Keratinocyte (primary cell): ENCODE measurements at places on chromosomes 2 and 18.

DNA sequence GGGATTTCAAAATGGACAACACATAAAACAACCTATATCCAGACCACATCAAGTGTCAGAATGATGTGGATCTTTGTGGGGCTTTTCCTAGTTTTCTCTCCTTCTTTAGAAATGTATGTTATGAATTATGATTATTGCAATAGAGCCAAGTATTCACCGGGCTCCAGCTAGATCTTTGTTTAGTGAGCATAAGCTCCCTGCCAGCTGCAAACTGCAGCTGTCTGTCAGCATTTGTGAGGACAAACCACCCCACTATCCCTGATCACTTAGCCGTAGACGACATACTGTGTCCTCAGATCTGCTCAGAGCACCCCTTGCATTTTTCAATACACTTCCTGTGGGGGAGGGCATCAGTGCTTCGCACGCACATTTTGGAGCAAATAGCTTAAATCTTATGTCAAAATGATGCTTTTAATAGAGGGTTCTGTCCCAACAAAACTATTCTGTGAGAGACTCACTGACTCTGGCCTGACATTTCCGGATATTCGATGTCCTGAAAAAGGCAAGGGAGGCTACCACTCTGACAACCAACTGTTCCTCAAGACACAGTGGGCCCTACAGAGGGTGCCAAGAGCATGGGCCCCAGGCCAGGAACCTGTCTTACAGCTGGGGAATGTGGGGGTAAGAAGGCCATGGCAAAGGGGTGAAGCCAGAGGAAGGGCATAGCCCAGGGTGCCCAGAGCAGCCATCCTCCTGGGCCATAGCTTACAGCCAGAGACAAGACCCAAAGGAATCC, 346.0 kb downstream of the ARHGAP15 start:
- H3K4me1 ChIP-seq, result no peaks in the 10 kb centered on the region
- DNase-seq, result no peak
- H3K27ac ChIP-seq, result no peak overlapping the region
- H3K36me3 ChIP-seq, result no peaks in the 10 kb centered on the region

DNA sequence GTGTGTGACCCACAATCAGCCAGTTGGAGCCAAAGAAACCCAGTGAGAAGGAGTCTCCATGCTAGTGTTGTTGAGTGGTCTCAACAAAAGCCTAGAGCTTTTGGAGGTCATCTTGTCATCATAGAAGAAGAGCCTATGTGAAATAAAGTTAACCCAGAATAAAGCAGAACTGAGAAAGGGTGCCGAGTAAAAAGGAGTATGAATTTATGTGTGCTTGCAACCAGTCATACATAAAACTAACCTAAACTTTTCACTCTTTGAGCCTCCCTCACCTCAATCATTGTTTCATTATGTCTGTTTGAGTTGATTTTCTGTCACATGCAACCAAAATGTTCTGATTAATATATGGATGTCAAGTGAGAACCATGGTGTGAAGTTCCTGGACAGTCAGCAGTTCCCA, 599.3 kb upstream of the ZEB2 start:
- no peak overlapping the region for H3K27ac ChIP-seq
- no peak for DNase-seq
- H3K27me3 ChIP-seq, result no peaks in the 10 kb centered on the region
- no peaks in the 10 kb centered on the region for H3K36me3 ChIP-seq

DNA sequence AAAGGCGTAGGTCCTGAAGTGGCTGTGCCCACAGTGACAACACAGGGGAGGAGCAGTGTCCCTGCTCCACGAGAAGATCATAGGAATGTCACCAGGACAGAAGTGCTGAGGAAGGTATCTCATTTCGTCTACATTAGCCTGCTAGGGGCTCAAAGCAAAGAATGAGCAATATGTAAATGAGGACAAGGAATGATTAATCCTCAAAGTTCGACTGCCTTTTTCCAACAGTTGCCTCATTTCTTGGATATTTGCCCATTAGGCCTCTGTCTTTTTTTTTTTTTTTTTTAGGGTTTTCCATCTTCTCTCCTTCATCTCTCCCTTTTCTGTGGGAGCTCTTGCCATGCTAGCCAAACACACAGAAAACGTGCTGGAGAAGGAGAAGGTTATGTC, 105.2 kb upstream of the ARHGAP28 start:
- peaks cover 2% of the 10 kb centered on the region for H3K27me3 ChIP-seq
- H3K36me3 ChIP-seq, result no peaks in the 10 kb centered on the region
- peak overlapping the region; percentile 10 for H3K27ac ChIP-seq
- no peak for DNase-seq
- no peak overlapping the region for H3K4me3 ChIP-seq

DNA sequence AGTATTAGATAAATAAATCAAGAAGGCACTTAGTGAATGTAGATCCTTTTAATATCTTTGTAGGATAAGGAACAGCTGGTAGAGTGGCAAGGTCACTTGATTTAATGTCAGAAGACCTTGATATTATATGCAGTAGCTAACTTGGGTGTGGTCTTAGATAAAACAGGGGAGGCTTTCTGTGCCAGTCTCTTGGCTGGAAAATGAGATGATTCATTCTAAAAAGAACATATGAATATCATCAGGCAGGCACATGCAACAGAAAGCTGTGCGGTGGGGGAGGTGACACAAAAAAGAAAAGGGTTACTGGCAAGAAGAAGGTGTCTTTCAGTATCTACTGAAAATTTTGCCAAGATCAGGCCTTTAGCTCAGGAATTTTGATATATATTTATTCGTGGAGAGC, 931.7 kb upstream of the CELF4 start:
- H3K4me3 ChIP-seq, result no peak overlapping the region
- H3K27ac ChIP-seq, result no peak overlapping the region
- no peaks in the 10 kb centered on the region for H3K27me3 ChIP-seq
- peak; percentile 17 for DNase-seq
- H3K36me3 ChIP-seq, result no peaks in the 10 kb centered on the region
- H3K4me1 ChIP-seq, result peaks cover 22% of the 10 kb centered on the region

- H3K4me3 ChIP-seq, result no peak overlapping the region
- H3K27me3 ChIP-seq, result no peaks in the 10 kb centered on the region
- DNase-seq, result no peak
- H3K27ac ChIP-seq, result no peak overlapping the region
- no peaks in the 10 kb centered on the region for H3K4me1 ChIP-seq
These were observed 559.3 kb upstream of the TNP1 start for GRCh38 chr2:217419055-217419671.

DNA sequence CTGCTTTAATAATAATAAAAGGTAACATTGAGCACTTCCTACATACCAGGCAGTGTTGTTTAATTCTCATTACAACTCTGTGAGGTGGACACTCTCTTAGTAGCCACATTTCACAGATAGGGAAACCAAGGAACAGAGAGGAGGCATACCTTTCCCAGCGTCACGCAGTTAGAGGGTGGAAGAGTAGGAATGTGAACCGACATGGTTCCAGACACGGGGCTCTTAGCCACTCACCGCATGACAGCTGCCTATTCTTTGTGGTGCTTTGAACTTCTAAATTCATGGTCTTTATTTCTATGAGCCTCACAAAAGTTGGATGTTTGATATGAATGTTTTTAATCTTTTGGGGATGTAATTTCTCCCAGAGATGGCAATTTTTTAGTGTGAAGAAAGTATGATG, 76.0 kb downstream of the OSBPL6 start:
- DNase-seq, result no peak
- peaks cover 29% of the 10 kb centered on the region for H3K4me1 ChIP-seq
- no peaks in the 10 kb centered on the region for H3K27me3 ChIP-seq
- H3K4me3 ChIP-seq, result no peak overlapping the region
- H3K36me3 ChIP-seq, result no peaks in the 10 kb centered on the region
- H3K27ac ChIP-seq, result no peak overlapping the region

- no peaks in the 10 kb centered on the region for H3K27me3 ChIP-seq
- H3K36me3 ChIP-seq, result no peaks in the 10 kb centered on the region
- H3K27ac ChIP-seq, result no peak overlapping the region
- no peak overlapping the region for H3K4me3 ChIP-seq
- no peak for DNase-seq
- peaks cover 14% of the 10 kb centered on the region for H3K4me1 ChIP-seq
These were observed 149.2 kb upstream of the L3MBTL4 start for GRCh38 chr18:6563896-6564295.

DNA sequence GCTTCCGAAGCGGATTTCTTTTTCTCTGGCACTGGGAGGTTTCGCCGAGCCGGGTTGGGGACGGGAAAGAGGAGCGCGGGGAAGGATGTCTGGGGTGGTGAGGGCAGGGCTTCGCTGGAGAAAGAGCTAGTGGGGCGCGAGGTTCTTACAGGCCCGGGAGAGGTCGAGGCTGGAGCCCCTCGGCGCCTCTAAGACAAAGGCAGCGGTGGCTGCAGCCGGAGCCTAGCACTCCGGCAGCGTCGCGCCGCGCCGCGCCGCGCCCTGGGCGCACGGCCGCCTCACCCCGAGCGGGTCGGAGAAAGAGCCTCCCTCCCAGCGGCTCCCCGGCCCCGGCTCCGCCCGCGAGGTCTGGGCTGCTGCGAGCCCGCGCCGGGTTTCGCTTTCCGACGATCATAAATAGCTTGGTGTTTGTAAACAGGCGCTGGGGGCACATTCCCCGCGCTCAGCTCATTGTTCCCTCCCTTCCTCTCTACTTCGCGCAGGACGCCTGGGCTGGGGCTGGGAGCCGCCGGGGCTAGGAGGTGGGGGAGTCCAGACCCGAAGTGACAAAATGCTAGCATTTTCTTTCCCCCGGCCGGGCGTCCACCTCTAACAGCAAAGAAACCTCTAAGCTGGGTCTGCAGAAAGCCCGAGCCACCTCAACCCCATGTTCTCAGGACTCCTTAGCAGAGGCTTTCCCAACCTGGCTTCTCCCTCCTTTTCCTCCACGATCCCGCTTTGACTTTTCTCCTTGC, 813 bp upstream of the MEIS1 start:
- DNase-seq, result no peak
- no peaks in the 10 kb centered on the region for H3K27me3 ChIP-seq
- H3K4me1 ChIP-seq, result peaks cover 10% of the 10 kb centered on the region
- peak overlapping the region; percentile 67 for H3K4me3 ChIP-seq
- no peaks in the 10 kb centered on the region for H3K36me3 ChIP-seq

GRCh38 chr2:142877216-142877838, at the start of gene KYNU:
TSS of gene KYNU (plus strand) at chr2:142877664. CDS start at chr2:142885368, 7,704 bp downstream.
- no peak within 1 kb of the TSS for H3K4me3 ChIP-seq
- no peak for DNase-seq
- no peaks in the 10 kb centered on the region for H3K27me3 ChIP-seq

GRCh38 chr18:60259052-60259681, 113.4 kb downstream of the MC4R start:
- DNase-seq, result no peak
- no peaks in the 10 kb centered on the region for H3K27me3 ChIP-seq
- H3K4me3 ChIP-seq, result no peak overlapping the region
- no peak overlapping the region for H3K27ac ChIP-seq
- no peaks in the 10 kb centered on the region for H3K36me3 ChIP-seq

DNA sequence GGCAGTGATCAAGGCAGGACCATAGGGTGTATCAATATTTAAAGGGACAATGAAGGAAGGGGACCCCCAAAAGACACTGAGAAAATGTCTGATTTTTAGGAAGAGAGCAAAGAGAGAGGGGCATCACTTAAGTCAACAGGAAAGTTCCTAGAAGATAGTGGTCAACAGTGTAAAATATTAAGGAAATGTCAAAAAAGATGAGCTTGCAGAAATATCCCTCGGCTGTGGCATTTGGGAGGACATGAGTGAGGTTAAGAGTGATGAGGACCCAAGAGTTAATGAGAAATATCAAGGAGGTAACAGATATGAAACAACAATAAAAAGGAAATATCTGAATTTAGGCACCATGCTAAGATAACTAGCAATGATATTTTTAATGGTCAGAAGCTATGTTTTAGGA, 339.6 kb downstream of the TGIF1 start:
- H3K27me3 ChIP-seq, result no peaks in the 10 kb centered on the region
- no peak overlapping the region for H3K27ac ChIP-seq
- H3K4me3 ChIP-seq, result no peak overlapping the region
- no peaks in the 10 kb centered on the region for H3K36me3 ChIP-seq

DNA sequence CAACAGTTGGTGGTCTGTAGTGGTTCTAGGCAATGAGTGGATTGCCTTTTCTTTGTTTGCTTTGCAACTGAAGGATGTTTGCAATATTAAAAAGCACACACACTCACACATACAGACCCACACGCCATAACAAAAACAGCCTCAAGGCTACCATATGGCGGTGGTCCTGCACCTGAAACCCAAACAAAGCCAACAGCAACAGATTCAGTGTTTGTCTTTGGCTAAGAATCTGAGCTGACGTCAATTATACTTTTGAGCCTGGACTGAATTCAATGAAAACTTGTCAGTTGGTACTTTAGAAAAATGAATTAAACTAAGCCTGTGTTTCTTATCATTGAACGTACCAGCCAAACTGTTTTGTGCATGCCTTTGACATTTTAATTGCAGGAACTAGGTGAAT, 65.0 kb upstream of the NYAP2 start:
- H3K4me3 ChIP-seq, result no peak overlapping the region
- no peaks in the 10 kb centered on the region for H3K4me1 ChIP-seq
- DNase-seq, result no peak
- H3K27me3 ChIP-seq, result peaks cover 3% of the 10 kb centered on the region
- no peak overlapping the region for H3K27ac ChIP-seq

GRCh38 chr2:25257032-25257552, 84.6 kb downstream of the DNMT3A start:
- DNase-seq, result no peak
- H3K4me1 ChIP-seq, result no peaks in the 10 kb centered on the region
- H3K27ac ChIP-seq, result no peak overlapping the region

DNA sequence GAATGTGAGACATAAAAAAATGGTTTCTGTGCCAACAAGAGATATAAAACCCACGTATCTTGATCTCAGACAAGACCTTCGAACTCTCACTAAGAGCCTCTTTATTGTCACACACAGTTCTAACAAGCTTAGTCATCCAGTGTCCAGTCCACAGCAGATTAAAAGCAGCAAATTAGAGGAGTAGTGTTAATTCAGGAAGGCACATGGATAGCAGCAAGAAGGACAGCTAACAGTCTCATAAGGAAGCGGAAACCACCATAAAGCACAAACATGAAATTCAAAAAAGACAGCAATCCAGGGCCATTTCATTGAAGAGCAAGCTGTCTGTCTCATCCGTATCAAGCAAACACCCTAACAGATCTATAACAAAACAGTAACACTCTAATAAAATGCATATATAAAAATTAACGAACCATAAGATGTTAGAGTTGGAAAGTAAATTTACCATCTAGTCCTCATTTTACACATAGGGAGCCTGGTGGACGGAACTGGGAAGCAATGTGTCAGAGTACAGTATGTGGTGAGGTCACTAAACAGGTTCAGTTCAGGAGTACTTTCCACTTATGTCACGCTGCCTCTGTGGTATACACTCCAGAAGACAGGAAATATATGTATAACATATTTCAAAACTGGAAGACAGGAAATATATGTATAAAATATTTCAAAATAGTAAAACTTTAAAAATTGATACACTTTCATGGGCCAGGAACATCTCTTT, 18.3 kb downstream of the AAK1 start:
- H3K4me1 ChIP-seq, result no peaks in the 10 kb centered on the region
- no peak overlapping the region for H3K27ac ChIP-seq
- H3K36me3 ChIP-seq, result no peaks in the 10 kb centered on the region
- no peaks in the 10 kb centered on the region for H3K27me3 ChIP-seq
- DNase-seq, result no peak
- no peak overlapping the region for H3K4me3 ChIP-seq
